Transverse colon (tissue), 4 donors: ENCODE measurements at places on chromosomes 5 and 9. TPM values are rescaled to one million over a fixed set of nuclear protein-coding genes. Genes with fewer than 3 reads are reported as not detected.

CSF2 gene
- total RNA-seq, result not detected

FAM200C gene
- 7.8 TPM for total RNA-seq

BSPRY gene
- total RNA-seq, result 36.8 TPM

- peak overlapping the region; percentile 15 for H3K27ac ChIP-seq
- no peaks in the 10 kb centered on the region for H3K36me3 ChIP-seq
- H3K27me3 ChIP-seq, result no peaks in the 10 kb centered on the region
- peaks cover 16% of the 10 kb centered on the region for H3K4me1 ChIP-seq
- DNase-seq, result peak; percentile 33
Measured at GRCh38 chr5:151456321-151456940, 9.0 kb downstream of the SLC36A1 start.

- H3K36me3 ChIP-seq, result no peaks in the 10 kb centered on the region
- no peak for DNase-seq
- H3K27me3 ChIP-seq, result no peaks in the 10 kb centered on the region
- no peak overlapping the region for H3K4me3 ChIP-seq
- no peak overlapping the region for H3K27ac ChIP-seq
- no peaks in the 10 kb centered on the region for H3K4me1 ChIP-seq
Measured at GRCh38 chr5:53446908-53447307, 33.5 kb upstream of the FST start.

GRCh38 chr5:102835717-102836116 is 80.6 kb downstream of the PAM start:
- no peaks in the 10 kb centered on the region for H3K36me3 ChIP-seq
- no peak overlapping the region for H3K4me3 ChIP-seq
- H3K27me3 ChIP-seq, result no peaks in the 10 kb centered on the region
- H3K4me1 ChIP-seq, result no peaks in the 10 kb centered on the region
- H3K27ac ChIP-seq, result no peak overlapping the region

- H3K36me3 ChIP-seq, result no peaks in the 10 kb centered on the region
- no peaks in the 10 kb centered on the region for H3K4me1 ChIP-seq
- no peak overlapping the region for H3K4me3 ChIP-seq
- H3K27me3 ChIP-seq, result peaks cover 12% of the 10 kb centered on the region
Measured at GRCh38 chr5:2206293-2207108, 323.8 kb upstream of the IRX4 start.
